ENCODE measurements at places on chromosomes 7 and 10.
A peak's percentile ranks its signal among the peaks of the same experiment; 100 is the strongest.

GRCh38 chr10:33669904-33670303, 335.4 kb upstream of the NRP1 start:
- no peak for DNase-seq

- no peak for DNase-seq
Measured at GRCh38 chr7:153638821-153639435, 413.3 kb upstream of the DPP6 start.

GRCh38 chr7:129804890-129805719, 147.7 kb downstream of the UBE2H start:
- DNase-seq, result no peak

DNA sequence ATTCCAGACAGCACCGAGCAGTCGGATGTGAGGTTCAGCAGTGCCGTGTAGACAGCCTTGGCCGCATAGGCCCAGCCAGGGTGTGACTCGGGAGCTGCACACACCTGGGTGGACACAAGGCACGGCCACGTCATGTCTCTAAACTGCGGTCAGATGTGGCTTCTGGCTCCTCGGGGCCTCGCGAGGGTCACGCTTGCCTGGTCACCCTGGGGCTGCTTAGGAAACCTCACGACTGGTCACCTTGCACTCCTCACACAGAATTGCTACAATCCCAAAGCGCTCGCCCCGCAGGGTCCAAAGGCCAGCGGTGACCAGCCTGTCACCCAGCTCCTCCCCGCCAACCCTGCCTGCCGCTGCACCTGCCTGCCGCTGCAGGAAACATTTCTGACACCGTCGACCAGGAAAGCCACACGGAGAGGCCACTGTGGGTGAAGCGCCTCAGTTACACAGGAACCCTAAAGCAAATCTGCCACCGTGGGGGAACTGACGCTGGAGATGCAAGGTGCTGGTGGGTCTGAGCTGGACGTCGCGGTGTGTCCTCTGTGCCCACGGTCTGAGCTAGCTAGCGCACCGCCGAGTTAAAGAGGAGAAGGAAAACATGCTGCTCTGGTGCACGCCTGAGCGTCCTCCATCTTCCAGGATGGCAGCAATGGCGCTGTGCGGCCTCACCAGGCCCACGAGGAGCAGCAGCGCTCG, 5.0 kb downstream of the GPER1 start:
- DNase-seq, result no peak

GRCh38 chr7:131859147-131859821, 302.9 kb upstream of the PODXL start:
- DNase-seq, result peak; percentile 65

GRCh38 chr7:50591480-50592438, 26.6 kb upstream of the DDC start:
- DNase-seq, result no peak

DNA sequence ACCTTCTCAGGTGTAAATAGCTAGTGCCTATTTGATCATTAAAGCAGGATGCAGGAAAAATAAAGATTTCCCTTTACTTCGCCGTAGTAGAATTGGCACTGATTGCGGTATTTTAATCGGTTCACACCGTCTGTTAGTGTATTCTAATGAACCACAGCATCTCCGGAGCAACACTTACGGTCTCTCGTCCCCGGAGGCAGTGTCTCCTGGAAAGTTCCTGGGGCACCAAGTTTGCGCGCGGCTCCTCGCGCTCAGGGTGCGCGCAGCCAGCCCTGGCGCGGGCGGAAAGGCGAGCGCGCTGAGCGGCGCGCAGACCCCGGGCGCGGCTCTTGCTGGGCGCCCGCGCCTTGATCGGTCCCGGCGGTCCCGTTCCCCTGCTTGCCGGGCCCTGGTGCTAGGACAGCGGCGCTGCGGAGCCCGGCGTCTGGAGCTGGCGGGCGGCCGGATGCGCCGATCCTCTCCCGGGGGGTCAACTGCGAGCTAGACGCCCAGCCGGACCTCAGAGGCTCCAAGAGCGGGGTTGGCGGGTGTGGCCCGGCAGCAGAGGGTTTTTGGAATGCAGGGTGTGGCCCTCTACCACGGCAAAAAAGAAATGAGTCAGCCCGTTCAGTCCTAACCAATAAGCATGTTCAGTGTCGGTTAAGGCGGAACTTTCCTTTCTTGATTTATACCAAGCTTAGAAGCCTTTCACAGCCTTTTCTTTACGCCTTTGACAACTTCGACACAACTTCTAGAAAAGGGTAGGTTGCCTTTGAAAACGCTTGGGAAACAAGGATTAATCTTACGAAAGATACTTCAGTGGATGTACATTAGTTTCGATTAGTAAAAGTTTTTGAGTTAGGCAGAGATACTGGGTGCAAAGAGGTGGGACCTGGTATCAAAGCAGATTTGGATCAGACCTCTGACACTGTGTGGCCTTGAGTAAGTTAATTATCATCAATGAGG, 166.8 kb upstream of the ASAH2 start:
- peak; percentile 94 for DNase-seq

GRCh38 chr7:38736138-38736537, 105.0 kb upstream of the AMPH start:
- no peak for DNase-seq

DNA sequence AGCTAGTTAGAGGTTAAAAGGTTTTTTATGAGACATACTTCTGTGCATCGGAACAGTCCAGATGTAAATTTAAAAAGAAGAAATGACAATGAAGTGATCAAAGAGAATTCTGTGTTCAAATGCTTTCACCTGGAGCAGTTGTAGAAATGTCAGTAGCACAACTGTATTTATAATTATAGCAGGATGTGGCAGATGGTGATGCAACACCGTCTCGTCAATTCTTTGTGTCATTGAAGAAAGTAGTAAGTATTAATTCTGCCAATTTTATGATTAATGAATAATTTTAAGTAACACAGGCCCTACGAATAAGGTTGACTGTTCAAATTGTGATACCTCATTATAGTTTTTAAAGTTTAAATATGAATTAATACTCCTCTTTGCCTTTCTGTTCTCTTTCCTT, 171.1 kb downstream of the ADK start:
- DNase-seq, result peak; percentile 26

- no peak for DNase-seq
Measured at GRCh38 chr10:7971949-7972348, 82.5 kb upstream of the GATA3 start.

DNA sequence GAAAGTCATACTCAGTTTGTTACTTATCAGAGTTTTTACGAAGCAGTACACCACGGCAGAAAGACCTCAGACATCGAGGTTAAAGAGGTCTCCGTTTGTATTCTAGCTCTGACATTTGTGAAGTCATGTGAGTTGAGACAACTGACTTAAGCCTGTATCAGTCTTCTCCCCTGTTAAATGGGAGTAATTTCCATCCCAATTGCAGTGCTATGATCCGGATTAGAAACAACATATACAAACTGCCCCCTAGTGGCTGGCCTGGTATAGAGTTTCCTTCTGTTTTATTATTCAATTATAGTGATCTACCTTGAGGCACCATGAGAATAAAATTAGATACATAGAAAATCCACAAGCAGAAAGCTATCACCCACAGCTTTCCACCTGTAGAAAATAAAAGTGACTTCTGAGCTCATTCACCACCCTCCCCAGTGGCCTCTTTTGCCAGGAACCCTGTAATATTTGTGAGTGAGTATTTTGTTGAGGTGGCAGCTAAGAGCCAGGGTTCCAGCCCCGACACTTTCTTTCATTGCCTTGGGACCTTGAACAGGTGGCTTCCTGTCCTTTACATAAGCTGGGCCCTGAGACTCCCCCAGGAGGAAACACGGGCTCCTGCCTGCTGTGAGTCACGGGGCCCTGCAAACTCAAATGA, 607.2 kb upstream of the MGMT start:
- no peak for DNase-seq

DNA sequence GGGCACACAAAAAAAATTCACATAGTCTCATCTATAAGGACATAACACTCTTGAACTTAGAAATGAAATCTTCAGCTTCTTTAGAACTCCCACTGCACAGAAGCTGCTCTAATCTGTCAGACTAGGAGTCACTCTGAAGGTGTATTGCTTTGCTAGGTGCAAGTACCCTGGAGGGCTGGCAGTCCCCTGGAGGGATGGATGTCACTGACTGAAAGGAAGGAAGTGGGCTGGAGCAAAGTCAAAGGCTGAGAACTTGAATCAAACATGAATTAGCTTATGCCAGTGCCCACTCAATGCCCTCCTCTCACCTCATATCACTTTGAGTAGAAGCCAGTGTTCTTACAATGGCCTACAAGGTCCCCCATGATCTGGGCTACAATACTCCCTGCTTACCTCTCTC, 140.3 kb upstream of the ANKRD1 start:
- no peak for DNase-seq

DNA sequence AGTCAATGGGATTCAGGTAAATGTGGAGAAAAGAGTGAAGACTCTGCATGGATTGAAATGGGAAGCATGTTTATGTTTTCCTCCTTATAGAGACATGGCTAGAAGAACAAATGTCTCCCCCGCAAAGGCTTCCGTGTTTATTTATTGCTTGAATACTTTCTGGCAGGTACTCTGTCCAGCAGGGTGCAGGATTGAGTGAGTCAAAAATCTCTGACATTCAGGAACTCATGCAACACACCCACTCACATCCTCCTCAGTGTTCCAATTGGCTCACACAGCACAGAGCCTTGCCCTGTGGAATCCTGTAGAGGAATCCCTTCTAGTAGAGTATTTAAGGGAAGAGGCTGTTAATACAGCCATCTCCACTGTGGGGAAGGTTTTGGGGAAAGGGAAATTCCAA, 290.3 kb upstream of the VWC2 start:
- DNase-seq, result peak; percentile 19

DNA sequence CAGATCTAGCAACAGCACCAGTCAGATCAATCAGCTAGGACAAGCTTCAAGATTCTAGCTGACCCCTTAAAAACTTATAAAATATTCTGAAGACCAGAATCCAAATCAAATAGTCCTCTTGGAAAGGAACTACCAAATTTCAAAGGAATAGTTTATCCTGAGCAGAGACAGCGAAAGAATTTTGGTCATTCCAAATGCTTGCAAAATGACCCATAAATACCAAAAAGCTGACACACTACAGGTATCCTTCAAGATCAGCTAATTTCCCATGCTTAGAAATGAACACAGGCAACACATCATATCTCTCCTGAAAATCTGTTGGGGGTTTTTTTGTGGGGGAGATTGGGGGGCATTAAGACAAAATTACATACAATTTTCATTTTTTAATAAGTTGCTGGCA, 78.8 kb downstream of the PDSS1 start:
- peak; percentile 55 for DNase-seq

DNA sequence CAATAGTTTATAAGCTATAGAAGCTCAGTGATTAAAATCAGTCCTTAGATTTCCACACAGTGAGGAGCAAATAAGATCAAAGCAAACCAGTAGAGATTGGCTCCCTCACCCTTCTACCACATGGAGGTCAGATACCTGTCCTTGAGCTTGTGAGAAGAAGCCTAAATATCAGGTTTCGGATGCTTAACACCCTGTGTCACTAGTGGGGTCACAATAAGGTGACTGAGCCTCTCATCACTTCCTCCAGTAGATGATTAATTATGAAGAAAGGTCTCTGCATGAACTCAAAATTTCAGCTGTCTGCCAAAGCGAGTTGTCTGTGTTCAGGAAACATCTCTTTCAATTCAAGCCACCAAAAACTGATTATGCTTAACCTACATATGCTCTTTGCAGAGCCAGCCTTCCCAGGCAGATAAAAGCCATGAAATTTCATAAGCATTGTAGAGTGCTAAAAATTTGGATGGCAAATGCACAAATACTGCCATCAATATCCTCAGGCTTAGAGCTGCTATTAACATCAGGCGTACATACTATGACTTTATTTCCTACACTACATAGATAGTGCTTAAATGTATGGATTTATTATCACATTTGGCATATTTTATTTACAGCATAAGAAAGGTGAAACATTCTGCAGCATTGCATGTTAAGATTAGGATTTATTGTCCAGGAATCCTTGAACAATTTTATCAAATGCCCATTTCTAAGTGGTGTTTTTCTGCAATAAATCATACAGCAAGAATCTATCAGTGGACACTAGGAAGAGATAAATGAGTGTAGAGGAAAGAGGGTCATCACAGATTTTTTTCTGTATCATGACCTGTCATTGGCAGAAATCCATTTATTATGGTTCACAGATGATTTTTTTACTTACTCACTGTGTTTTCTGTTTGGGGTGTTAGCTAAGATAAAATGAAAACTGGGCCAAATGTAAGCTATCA, 285.1 kb upstream of the SP8 start:
- peak; percentile 15 for DNase-seq

- DNase-seq, result no peak
Measured at GRCh38 chr7:65966146-65966545, 15.9 kb downstream of the GUSB start.

DNA sequence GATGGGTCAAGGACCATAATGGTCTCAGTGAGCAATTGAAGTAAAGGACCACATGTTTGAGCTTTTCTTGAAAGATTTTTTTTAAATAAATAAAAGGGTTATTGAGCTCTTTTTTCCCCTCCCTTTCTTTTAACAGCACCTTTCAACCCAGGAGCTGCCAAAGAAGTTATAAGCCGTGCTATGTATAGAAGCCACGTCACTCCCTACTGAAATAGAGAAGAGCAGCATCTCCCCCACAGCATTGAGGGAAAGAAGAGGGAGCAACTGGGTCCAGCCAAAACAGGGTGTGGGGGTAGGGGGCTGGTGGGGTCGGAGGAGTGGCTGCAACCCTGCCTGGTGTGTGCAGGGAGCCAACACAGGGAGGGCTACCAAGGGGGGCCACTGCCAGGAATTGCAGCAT, 227.2 kb downstream of the PLXNA4 start:
- DNase-seq, result no peak

- DNase-seq, result no peak
Measured at GRCh38 chr7:6536262-6537260, 14.7 kb downstream of the GRID2IP start.

- DNase-seq, result peak; percentile 50
Measured at GRCh38 chr7:95478272-95479037, 7.3 kb upstream of the ASB4 start.

- no peak for DNase-seq
Measured at GRCh38 chr10:1608851-1609647, 128.3 kb downstream of the ADARB2 start.

DNA sequence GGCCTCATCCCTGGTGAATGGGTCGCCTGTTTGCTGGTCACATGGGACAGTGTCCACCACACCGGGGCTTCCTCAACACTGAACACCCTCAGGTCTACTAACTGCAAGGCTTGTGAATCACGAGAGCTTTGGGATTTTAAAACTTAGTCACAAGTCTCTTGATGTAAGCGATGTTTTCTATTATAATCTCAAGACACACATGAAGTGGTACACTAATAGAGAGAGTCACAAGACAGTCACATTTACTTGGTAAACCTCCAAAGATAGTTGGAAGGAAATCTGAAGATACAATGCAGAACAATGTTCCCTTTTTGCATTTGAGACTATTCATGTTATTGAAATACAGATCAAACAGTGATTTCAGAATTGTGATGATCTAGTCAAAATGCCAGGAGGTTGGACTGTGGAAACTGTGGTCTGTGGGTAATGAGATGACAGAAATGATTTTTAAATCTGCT, 233.1 kb upstream of the KLF6 start:
- no peak for DNase-seq

GRCh38 chr10:62121187-62121530, 147.5 kb downstream of the RTKN2 start:
- no peak for DNase-seq

- peak; percentile 92 for DNase-seq
Measured at GRCh38 chr7:36526863-36527548, 137.3 kb downstream of the ANLN start.

GRCh38 chr10:112710528-112710927, 239.5 kb upstream of the TCF7L2 start:
- DNase-seq, result no peak

GRCh38 chr10:69677985-69678654, 48.1 kb downstream of the FAM241B start:
- no peak for DNase-seq

GRCh38 chr7:103704701-103705100, 258.7 kb upstream of the SLC26A5 start:
- DNase-seq, result no peak
